NCI-H1048 (cell line): ENCODE measurements at places on chromosomes 1 and 21.

DNA sequence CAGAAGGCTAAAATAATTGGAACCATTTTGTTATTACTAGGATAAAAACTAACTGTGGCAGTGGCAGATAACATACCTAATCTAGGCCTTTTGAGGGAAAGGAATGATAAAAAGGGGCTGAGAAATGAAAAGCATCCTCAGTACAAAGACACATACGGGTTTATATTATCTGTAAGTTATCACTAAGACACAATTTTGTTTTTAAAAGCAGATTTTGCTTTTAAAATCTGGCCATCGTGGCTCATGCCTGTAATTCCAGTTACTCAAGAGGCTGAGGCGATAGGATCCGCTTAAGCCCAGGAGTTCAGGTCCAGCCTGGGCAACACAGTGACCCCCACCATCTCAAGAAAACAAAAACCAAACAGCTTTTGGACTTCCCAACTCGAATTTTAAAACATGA, 24.8 kb upstream of the HP1BP3 start:
- DNase-seq, result no peak

DNA sequence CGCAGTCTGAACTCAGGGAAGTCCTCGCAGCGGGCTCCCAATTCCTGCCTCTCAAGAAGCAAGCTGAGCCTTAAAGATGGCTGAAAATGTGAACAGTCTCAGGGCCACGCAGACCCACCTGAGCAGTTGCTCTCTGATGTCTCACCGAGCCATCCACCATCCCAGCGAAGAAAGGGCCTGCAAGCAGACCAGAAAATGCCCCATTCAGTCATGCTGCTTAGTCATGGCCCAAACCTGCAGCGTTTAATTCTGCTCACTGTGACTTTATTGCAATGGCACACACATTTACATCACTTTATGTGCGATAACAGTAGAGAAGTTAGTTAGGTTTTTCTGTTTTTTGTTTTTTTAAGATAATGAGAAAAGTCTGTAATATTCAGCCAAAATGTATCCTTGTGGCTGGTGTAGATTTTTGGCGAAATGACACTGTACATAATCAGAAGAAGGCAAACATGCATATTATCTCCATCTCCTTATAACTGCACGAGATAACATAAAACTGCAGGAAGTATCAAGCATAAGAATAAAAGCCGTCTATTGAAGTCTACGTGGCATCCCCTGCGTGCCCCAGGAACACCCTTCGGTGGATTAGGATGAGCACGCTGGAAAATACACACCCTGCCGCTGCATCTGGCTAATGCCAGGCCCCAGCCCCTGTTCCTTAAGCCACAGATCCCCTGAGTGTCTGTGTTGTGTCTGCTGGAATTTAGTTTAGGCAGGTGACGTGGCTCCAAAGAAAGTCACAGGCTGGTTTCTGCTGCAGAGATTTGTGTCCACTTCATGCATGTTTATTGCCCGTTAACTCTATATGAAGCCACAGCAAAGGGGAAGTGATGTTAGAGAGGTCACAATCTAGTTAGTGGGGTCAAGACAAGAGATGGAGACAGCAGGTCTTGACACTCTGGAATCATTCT, 119.8 kb upstream of the IRF2BP2 start:
- no peak for DNase-seq

GRCh38 chr21:34261841-34262468, 101.9 kb upstream of the KCNE2 start:
- DNase-seq, result no peak

DNA sequence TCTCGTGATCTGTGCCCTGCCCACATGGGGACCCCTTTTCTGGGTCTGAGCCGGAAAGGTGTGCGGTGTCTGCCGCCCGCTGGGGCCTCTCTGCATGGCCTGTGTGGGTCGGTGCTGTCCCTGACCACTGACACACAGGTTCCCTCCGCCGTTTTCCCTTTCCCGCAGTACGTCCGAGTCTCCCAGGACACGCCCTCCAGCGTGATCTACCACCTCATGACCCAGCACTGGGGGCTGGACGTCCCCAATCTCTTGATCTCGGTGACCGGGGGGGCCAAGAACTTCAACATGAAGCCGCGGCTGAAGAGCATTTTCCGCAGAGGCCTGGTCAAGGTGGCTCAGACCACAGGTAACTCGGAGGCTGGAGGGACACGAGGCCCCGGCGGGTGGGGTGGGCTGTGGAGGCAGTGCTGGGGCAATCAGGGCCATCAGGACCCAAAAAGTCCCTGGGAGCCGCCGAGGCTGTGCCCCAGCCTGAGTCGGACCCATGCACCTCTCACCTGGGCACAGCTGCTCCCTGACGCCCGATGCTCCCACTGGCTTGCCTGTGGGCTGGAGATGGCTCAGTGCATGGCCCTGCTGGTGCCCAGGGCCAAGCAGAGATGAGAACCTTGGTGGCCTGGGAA, 13.3 kb downstream of the TRPM2 start:
- no peak for DNase-seq

GRCh38 chr1:110390096-110390495, 730 bp downstream of the SLC16A4 start:
- DNase-seq, result no peak

DNA sequence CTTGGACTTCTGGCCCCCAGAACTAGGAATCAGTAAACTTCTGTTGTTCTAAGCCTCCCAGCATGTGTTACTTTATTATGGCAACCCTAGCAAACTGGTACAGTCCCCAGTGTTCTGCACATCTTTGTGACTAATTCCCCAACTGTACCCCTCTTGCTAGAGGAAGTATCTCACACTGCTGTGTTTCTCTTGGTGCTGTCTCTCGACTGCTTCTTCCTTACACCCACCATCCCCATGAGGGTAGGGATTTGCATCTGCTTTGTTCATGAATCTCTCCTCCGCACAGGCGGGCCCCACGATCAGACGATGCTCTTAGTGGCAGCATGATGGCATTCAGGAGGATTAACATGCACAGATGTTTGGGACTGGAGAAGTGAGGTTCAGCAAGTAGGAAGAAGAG, 46.7 kb downstream of the CLIC6 start:
- no peak for DNase-seq

DNA sequence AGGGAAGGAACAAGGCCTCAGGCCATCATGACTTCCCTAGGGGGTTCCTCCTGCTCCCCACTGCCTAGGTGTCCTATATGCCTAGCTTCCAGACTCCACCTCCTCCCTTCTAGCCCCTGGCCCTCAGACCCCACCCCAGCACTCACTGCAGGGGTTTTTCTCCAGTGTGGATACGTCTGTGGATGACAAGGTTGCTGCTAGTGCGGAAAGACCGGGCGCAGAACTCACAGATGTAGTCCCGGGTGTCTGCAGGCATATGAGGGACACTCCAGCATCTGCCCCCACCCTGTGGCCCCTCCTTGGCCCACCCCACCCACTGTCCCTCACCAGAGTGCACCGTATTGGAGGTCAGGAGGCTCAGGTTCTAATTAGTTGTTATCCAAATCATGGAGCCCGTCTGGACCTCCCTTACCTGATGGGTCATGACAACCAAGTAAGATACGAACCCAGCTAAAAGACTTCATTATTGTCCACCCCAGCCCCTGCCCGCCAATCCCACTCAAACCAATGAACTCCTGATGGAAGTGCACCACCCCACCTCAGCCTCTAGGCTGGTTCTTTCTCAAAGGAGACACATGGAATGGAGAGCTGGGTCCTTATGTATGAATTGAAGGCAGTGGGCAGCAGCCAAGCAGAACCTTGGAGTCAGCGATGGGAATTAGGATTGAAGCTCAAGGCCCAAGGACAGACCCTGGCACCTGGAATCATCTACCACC, 8.2 kb downstream of the ZNF692 start:
- no peak for DNase-seq

DNA sequence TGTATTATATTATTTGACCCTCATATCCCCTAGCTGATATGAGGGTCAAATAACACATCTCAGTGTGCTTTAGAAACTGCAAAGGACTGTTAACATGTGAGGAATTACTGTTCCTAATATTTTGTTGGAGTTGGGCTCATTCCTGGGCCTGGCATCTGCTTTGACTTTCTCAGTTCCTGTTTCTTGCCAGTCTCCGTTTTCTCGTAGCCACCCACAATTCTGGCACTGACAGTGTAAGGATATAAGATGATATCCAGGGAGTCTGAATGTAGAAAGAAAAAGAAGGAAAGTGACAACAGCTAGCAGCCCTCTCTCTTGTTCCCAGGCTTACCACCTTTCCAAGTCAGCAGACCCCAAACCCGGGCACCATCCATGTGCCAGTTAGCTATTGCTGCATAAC, 54.4 kb upstream of the SCMH1 start:
- DNase-seq, result no peak

GRCh38 chr1:215748431-215748830, 181.3 kb downstream of the KCTD3 start:
- DNase-seq, result no peak

GRCh38 chr21:36992671-36993070, 13.8 kb upstream of the RIPPLY3 start:
- no peak for DNase-seq

DNA sequence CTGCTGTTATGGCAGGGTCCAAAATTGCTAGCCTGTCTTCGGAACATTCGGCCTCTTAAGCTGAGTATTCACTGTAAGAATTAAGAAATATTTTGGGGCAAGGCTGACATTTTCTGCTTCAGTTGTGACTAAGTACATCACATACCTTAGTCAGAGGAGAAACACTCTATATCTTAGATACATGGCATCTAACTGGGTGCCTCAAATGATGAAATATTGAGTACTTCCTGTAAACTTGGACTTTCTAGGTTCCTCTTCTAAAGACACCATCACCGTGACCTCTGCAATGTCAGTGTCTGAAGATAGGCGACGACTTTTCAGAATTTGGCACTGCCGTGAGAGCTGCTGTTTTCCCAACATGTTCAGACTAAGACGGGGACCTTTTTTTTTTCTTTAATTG, 65.6 kb downstream of the PCBP3 start:
- no peak for DNase-seq

- no peak for DNase-seq
Measured at GRCh38 chr1:192747301-192747700, 61.5 kb upstream of the RGS2 start.

GRCh38 chr1:47888294-47888629, 108.9 kb downstream of the TRABD2B start:
- DNase-seq, result no peak

DNA sequence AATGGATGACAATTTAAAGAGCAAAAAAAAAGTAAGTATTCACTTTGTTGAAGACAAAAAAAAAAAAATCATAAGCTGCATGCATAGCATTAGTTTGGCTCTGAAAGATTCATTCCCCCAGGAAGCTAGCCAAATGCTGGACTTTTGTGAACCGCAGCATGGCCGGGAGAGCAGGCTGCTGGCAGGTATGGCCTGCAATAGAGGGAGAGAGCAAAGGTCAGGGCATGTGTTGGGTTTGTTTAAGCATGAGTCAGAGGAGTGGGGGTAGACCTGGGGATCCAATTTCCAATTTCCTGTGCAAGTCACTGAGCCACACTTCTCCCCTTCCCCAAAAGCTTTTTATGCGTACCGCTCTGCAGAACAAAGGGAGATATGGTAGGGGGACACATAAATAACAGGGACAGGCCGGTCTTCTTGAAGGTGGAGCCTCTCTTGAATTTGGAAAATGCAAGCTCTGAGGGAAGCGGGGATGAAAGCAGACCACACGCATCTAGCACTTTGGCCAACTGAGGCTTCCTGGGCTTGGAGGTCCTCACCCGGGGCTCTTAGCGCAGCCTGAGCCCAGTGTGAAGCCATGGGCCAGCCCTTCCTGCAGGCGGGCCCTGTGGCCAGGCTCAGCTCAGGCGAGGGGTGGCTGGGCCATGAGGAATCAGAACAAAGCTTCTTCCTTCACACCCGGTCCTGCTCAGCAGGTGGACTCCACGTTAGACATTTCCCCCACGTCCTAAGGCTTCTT, 171.1 kb downstream of the TOMM20 start:
- no peak for DNase-seq

DNA sequence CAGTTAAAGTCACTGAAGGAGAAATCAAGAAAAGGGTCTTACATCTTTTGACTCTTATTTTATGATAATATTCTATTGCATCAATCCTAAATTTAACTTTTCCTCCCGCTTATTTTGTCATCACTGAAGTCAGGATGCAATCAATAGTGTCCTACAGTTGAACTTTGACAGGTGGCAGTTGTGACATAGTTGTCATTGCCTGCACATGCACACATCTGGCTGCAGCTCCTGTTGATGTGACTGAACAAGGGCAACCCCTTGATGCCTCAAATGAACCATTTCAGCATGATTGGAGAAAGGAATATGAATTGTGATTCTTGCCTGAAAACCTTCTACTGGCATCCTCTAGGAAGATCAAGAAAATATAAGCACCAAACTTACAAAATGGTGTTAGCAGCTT, 157.7 kb downstream of the NTNG1 start:
- DNase-seq, result no peak

DNA sequence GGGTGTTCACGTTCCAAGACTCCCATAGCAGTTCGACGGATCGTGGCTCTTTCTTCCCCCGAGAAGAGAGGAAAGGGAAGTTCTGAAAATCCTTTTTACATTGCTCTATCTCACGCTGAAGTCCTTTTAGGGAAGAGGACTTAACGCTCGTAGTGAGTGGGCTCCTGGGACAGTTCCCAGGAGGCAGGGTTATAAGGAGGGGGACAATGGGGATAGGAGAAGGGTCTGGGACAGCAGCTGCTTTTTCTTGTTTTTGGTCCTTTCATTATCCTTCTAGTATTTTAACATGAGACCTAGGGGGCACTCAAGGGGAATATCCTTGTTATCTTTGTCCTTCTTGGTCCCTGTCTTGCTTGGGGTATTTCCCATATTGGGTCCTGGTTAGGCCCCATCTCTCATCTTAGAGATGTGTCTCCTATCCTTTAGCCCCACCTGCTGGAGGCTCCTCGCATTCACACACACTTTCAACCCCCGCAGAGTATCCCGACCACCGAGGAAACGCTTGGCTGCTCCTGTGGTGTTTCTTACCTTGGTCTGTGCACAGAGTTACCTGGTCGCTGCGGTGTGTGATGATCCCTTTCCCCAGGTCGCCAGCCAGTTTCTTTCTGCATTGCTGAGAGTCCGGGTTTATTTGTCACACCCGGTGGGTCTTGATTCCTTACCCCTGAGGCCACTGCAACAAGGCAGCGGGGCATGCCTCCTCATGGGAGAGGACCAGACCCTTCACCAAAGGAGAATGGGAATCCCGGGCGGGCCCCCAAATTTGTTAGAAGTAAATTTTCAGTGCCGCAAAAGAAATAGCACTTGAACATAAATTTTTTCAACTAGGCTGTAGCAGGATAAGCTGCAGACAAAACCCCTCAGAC, 29.7 kb downstream of the SCCPDH start:
- peak; percentile 50 for DNase-seq

DNA sequence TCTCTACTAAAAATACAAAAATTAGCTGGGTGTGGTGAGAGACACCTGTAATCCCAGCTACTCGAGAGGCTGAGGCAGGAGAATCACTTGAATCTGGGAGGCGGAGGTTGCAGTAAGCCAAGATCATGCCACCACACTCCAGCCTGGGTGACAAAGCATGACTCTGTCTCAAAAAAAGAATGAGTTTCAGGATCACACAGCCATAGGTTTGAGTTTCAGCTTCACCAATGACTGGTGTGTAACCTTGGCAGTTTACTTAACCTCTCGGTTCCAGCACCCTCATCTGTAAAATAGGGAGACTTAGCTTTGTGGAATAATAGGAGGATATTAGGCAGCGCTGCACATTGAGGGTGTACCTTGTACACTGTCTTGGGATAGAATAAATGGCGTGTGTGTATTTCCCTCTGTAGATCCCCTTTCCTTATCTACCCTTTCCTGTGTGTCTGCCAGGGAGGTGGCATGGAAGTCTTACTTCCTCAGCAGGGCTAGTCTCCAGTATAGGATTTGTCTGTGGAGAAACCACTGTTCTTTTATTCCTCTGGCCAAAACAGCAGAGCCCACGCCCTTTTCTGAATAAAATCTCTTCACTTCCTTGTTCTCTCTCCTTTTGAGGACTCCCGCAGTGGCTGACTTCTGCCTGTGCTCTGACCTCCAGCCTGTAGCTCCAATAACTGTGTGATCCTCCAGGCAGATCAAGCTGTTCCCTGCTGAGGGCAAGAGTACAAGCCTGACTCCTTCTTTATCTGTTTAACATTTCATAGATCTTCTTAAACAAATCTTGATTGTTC, 90.4 kb downstream of the HHAT start:
- no peak for DNase-seq
